ENCODE measurements at places on chromosomes 13 and 19.
A peak's percentile ranks its signal among the peaks of the same experiment; 100 is the strongest.

DNA sequence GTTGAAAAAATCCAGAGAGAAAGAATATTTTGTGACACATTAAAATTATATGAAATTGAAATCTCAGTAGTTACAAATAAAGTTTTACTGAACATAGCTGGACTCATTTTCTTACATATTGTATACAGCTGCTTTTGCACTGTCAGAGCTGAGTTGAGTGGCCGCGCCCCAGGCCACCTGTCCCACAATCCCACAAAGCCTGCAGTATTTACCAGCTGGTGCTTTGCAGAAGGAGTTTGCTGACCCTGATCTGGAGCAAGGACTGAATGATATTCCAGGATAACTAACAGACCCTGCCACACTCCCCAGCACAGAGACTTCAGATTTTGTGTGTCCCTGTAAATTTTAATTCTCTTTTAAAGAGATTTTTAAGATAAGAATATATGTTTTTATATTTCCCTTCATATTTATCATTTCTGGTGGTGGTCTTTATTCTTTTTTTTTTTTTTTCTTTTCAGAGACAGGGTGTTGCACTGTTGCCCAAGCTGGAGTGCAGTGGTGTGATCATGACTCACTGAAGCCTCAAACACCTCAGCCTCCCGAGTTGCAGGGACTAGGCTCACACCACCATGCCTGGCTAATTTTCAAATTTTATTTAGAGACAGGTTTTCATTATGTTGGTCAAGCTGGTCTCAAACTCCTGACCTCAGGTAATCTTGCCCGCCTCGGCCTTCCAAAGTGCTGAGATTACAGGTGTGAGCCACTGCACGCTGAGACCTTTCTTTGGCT lies 48.5 kb downstream of the TDRD12 start:
- DNase-seq, result no peak

GRCh38 chr19:42270346-42271044 lies 1.4 kb downstream of the CIC start:
- DNase-seq, result peak; percentile 61

GRCh38 chr19:31639306-31639705 lies 290.1 kb upstream of the TSHZ3 start:
- DNase-seq, result no peak

DNA sequence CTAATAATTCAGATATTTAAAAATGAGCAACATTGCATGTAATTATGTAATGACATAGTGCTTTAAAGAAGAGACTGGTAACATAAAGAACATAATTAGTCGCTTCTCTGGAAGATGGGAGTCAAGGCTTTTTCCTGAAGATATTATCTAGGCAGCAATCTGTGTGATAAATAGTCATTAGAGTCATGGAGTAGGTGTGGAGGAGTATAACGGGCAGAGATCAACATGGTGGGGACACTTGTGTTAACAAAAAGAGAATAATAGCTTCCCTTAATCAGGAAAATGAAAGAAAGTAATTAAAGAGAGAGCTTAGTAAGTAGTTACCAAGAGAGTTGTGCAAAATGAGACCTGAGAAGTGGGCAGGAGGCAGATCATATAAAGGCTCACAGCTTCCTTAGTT lies 1417.1 kb upstream of the ATXN8OS start:
- DNase-seq, result no peak

DNA sequence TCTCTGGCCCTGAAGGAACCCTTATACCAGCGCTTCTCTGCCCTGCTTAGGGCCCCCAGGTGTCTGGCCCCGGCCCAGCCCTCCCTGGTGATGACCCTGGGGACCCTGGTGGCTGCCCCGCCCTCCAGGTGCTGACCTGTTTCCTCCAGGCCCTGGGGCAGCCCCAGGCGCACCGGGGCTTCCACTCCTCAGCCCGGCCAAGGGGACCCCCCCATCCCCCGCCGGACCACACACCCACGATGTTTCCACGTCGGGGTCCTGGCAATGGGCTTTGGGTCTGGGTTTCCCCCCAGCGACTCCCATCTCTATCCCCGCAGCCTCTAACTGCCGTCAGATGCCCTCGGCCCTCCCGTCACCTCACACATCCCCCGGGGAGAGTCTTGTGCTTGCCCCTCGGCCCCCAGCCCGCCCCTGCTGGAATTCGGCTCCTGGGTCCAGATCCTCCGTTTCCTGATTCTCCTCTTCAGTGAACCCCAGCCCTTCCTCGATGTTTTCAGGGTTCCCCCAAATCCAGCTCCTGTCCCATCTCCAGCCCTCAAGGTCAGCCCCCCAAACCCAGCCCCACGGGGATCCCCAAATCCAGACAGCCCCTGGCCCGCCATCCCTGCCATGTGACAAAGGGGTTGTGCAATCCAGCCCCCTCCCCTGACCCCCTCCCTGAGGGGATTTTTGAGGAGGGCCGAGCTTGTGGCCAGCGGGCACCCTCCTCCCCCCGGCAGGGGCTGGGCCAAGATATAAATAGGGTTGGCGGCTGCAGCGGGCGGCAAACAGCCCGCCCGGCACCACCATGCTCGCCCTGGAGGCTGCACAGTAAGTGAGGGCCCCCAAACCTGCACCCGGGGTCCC lies at the start of gene SPIB:
Gene SPIB (plus strand): TSS at position 763 of the 846 bp plus-strand sequence. CDS start 25 bp downstream, at position 788.
- no peak for DNase-seq
